ENCODE measurements at places on chromosomes 2 and 18. TPM values are rescaled to one million over a fixed set of nuclear protein-coding genes. Genes with fewer than 3 reads are reported as not detected.

CCDC68 gene
- not detected for total RNA-seq

ATF2 gene
- 31.7 TPM for total RNA-seq

CKAP2L gene
- 6.6 TPM for total RNA-seq

PTPRM gene
- total RNA-seq: 77.4 TPM

DGKD gene
- 4.0 TPM for total RNA-seq

OLA1 gene
- total RNA-seq: 73.9 TPM

SMAD4 gene
- total RNA-seq: 90.4 TPM

NT5DC4 gene
- total RNA-seq: not detected

SH2D6 gene
- total RNA-seq: not detected

ARHGAP15 gene
- total RNA-seq: not detected

SCYGR4 gene
- total RNA-seq: not detected

AMER3 gene
- total RNA-seq: not detected

ANKRD62 gene
- not detected for total RNA-seq

FNDC4 gene
- total RNA-seq: 24.2 TPM

POLR1B gene
- 16.5 TPM for total RNA-seq

PPIL3 gene
- 39.6 TPM for total RNA-seq

SLC5A7 gene
- not detected for total RNA-seq

PRKAG3 gene
- not detected for total RNA-seq

GPR55 gene
- total RNA-seq: not detected

ACOXL gene
- not detected for total RNA-seq

DUSP19 gene
- total RNA-seq: 2.3 TPM

PDE11A gene
- 0.86 TPM for total RNA-seq

Measured in GM23248 (cell line).